Thoracic aorta (tissue), 2 donors: ENCODE measurements at places on chromosomes 1 and 21. TPM values are rescaled to one million over a fixed set of nuclear protein-coding genes. Genes with fewer than 3 reads are reported as not detected.

GRCh38 chr1:208855403-208855802 lies 611.2 kb upstream of the PLXNA2 start:
- H3K36me3 ChIP-seq: no peaks in the 10 kb centered on the region
- H3K27ac ChIP-seq: no peak overlapping the region
- H3K4me3 ChIP-seq: no peak overlapping the region
- H3K27me3 ChIP-seq: no peaks in the 10 kb centered on the region
- DNase-seq: no peak
- peaks cover 5% of the 10 kb centered on the region for H3K4me1 ChIP-seq

- DNase-seq: no peak
- H3K36me3 ChIP-seq: no peaks in the 10 kb centered on the region
- no peak overlapping the region for H3K27ac ChIP-seq
- peaks cover 14% of the 10 kb centered on the region for H3K4me1 ChIP-seq
These were observed 86.3 kb downstream of the NKAIN1 start for GRCh38 chr1:31153423-31153822.

- H3K27ac ChIP-seq: peak overlapping the region; percentile 87
- H3K4me3 ChIP-seq: peak overlapping the region; percentile 70
- no peaks in the 10 kb centered on the region for H3K27me3 ChIP-seq
- DNase-seq: no peak
These were observed 5.3 kb upstream of the ERG start for GRCh38 chr21:38503583-38503982.

DNA sequence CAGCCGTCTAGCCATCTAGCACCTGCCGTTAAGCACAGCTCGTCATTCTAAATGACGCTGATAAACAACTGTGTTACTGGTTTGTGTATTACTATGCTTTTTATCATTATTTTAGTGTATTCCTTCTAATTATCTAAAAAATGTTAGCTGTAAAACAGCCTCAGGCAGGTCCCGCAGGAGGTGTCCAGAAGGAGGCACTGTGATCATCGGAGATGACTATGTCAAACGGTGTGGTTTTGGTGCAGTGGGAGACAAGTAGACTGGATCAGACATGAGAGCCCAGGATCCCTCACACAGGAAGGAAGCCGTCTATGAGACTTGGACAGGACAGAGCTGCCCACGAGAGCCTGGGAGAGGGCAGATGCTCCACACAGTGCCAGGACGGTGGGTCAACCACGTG lies 55.3 kb upstream of the COL6A1 start:
- H3K4me3 ChIP-seq: no peak overlapping the region
- no peaks in the 10 kb centered on the region for H3K27me3 ChIP-seq
- H3K27ac ChIP-seq: no peak overlapping the region
- no peak for DNase-seq

DNA sequence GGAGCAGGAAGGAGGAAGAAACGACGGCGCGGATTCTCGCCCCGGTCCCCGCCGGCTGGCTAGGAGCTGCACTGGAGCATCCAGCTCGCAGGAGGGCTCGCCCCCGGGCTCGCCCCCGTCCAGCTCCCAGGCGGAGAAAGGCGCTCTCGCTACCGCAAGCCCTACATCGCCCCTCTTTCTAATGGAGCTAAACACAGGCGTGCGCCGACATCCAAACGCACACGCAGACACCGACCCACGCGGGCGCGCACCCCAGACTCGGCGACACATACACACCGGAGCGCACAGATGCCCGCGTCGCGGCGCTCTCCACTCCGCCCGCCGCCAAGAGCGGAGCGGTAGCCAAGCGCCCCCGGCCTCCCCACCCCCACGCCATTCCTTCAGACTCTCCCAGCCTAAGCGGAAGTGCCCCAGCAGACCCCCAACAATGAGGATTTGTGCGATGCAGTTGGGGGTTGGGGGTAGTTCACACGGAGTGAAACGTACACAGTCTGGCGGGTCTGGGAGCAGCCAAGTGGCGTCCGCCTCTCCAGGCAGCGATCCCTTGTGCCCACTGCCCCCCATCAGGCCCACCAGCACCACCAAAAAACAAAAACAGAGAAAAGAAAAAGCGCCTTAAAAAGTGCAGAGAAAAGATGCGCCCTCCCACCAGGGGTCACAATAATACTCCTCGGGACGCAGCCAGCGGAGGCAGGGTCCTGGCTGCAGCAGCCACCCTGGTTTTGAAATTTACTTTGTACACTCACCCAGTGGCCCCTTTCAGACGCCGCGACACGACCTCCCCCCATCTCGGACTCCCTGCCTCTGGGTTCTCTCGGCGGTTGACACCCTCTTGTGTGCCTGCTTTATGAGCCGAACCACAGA lies 1.4 kb downstream of the DAB1 start:
- no peak for DNase-seq
- H3K36me3 ChIP-seq: no peaks in the 10 kb centered on the region
- peaks cover 24% of the 10 kb centered on the region for H3K4me1 ChIP-seq
- no peaks in the 10 kb centered on the region for H3K27me3 ChIP-seq
- no peak overlapping the region for H3K4me3 ChIP-seq
- H3K27ac ChIP-seq: no peak overlapping the region

DNA sequence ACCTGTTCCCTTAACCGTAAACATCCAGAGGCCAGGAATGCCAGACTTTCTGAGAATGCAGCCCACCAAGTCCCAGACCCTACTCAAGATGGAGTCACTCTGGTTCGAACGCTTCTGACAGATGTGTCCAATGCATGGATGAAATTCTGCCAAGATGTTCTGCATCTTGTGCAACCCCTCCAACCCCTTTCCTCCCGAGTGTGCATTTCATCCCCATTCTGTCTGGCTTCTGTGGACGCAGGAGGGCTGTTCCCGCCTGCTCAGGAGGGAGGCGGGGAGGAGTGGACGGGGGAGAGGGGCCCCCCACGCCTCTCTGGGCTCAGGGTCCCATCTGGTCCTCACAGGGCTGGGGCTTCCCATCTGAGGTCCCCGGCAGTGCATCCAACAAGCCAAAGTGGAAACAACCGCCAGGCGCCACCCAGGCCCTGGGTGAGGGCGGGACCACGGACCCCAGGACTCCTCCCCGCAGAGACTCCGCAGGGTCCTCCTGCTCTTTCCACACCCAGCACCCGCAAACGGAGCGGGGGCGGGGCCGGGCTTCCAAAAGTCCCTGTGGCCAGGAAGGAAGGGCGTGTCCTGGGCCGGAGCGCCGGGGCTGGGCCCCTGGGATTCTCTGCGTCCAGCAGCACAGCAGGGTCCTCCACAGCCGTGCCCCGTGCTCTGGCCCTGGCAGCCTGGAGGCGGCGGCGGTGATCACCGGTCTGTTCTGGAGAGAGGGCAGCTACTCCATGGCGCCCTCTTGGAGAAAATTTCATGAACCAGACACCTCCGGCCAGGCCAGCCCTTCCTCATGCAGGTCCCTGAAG lies 27.8 kb upstream of the SUMO3 start:
- H3K4me3 ChIP-seq: peak overlapping the region; percentile 68
- DNase-seq: no peak
- H3K36me3 ChIP-seq: peaks cover 20% of the 10 kb centered on the region
- H3K4me1 ChIP-seq: peaks cover 15% of the 10 kb centered on the region
- H3K27ac ChIP-seq: no peak overlapping the region

GRCh38 chr1:222310836-222311235 lies 237.1 kb downstream of the HHIPL2 start:
- H3K27ac ChIP-seq: no peak overlapping the region
- DNase-seq: no peak
- no peaks in the 10 kb centered on the region for H3K27me3 ChIP-seq
- no peaks in the 10 kb centered on the region for H3K4me1 ChIP-seq
- no peak overlapping the region for H3K4me3 ChIP-seq

Gene ALX3
- not detected for total RNA-seq

Gene DCDC2B
- total RNA-seq: not detected
